T-cell (primary cell): ENCODE measurements at places on chromosomes 1 and 21.

GRCh38 chr1:48808496-48808895 is 31.8 kb upstream of the BEND5 start:
- DNase-seq, result no peak

DNA sequence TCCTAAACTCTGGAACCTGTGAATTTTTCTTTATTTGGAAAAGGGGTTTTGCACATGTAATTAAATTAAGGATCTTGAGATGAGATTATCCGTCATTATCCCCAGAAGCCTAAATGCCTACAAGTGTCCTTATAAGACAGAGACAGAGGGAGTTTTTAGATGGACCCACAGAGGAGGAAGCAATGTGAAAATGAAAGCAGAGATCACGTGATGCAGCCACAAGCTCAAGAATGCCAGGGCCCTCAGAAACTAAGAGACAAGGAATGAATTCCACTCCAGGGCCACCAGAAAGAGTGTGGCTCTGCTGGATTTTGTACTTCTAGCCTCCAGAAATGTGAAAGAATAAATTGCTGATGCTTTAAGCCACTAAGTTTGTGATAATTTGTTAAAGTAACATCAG is 183.6 kb upstream of the UBE2U start:
- no peak for DNase-seq

GRCh38 chr1:111571239-111571638 is 48.4 kb upstream of the RAP1A start:
- DNase-seq, result no peak

- no peak for DNase-seq
Observed at GRCh38 chr1:209650454-209650853, 1.8 kb downstream of the LAMB3 start.

DNA sequence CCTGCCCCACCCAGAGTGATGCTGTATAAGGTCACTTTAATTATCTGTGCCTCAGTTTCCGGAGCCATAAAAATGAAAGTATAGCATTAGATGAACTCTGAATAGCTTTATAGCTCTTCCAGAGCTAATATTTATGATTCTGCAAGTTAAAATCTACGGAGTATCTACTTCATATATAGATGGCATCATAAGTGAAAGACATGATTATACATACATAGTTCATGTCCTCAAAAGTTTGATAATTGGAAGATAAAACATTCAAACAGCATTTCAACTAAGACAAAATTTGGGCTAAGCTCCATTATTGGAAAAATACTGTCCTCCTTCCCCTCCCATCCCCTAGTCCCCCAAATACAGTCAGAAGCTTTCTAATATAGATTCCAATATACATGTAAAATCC is 4.2 kb downstream of the AKT3 start:
- no peak for DNase-seq

- DNase-seq, result no peak
Observed at GRCh38 chr1:67695963-67696362, 11.0 kb downstream of the GADD45A start.

DNA sequence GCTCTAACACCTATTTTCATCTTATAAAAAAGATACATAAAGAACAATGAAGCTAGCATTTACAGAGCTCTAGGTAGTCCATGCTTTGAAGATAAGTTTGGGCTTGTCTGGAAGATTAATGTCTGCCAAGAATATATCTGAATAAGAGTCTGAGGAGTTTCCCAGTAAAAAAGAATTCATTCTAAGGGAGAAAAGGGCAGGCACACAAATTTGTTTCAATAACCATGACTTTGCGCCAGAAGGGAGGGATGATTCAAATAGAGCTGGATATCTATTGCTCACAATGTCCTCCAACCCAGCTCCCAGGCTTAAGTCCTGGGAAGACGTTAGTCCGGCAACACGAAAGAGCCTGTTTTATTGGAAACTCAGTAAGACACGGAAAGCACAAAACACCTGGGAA is 9.7 kb upstream of the TTLL7 start:
- no peak for DNase-seq
